ENCODE measurements at places on chromosomes 2 and 18.

- no peak for DNase-seq
Measured at GRCh38 chr2:8593243-8593642, 88.6 kb upstream of the ID2 start.

- DNase-seq: no peak
Measured at GRCh38 chr2:228878138-228878537, 392.9 kb downstream of the PID1 start.

DNA sequence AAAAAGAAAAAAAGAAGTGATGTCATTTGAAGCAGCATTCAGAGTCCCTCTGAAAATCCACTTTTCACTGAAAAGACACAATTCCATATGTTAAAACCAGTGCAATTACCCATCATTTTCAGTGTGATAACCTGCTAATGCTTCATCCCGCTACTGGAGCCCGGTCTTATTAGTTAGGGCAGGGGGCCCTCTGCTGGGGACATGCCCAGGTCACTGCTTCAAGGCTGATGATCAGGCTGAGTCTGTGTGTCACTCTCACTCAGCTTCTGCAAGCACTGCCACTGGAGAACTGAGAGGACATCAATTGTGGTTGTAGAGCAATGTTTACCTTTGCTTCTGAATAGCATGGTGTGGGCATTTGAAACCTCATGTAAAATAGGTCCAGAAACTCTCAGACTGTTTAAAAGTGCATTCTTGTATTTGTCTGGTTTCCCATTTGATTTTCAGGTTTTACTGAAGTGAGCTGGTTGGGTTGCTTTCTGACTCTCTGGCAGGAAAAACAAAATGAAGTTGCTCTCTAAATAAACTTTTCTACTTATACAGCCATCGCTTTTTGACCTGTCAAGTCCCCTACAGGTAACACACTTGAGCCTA lies 49.2 kb upstream of the NXPH2 start:
- no peak for DNase-seq

DNA sequence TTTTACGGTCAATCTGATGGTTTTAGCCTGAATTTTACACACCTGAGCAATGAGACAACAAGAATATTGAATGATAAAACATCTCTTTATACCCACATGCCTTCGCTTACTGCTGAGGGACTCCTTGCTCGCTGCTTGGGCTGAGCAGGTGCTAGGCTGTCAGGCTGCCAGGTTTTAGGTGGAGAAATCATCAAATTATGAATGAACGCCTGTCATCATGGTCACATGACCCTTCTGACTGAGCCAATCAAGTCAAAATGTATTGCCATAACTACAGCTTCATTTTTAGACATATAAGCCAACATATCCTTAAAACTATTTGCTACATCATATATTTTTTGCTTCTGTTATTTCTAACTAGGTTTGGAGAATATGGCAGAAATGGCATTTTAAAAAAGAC lies 274.0 kb downstream of the LNPK start:
- DNase-seq: no peak

GRCh38 chr2:179561702-179562101 lies 297.1 kb upstream of the SESTD1 start:
- no peak for DNase-seq

- DNase-seq: no peak
Measured at GRCh38 chr2:190879474-190880377, 895 bp upstream of the GLS start.

DNA sequence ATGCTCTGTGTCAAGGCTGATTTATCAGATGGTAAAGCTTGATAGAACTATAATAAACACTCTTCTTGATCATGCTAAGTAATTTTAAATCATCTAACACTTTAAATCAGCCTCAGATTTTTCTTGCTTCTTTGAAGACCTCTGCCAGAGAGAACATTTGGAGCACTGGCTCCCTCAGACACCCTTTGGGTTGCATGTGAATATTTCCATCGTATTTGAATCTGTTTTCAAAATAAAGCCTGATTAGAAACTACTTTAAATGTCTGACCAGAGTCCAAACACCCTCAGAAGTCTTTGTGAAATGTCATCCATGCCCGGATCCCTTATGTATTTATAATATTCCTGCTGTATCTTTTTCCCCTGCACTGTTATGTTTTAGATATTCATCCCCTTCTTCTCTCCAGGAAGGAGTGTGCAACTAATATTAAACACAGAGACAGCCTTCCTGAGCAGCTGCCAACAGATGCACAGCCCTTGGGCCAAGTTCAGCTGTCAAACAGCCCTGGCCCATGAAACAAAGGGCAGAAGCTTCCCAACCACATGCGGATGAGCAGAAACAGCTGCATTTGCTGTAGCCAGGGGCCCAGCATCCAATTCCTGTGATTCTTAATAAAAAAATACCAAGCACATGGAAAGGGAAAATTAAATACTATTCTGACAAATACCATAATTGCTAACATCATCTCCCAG lies 46.5 kb downstream of the DPP10 start:
- no peak for DNase-seq

- DNase-seq: no peak
Measured at GRCh38 chr2:197904446-197904845, 100.1 kb downstream of the PLCL1 start.

DNA sequence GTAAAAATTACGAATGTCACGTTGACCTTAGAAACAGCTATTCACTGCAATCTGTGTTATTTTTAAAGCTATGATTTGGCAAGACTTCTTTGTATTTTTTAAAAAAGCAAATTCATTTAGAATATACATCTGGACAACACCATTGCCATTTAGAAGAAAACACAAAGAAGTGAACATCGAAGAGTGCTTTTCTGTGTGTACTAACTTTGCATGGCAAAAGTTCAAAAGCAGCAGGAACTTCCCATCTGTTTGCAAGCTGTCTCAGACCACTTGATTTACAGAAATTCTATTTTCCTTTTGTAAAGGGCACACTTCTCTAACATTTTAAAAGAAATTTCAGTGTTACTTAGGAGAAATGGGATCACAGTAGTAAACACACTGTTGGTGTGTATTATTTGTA lies 145.9 kb downstream of the CALCRL start:
- no peak for DNase-seq

GRCh38 chr2:53505826-53506225 lies 261.8 kb upstream of the CHAC2 start:
- DNase-seq: no peak

DNA sequence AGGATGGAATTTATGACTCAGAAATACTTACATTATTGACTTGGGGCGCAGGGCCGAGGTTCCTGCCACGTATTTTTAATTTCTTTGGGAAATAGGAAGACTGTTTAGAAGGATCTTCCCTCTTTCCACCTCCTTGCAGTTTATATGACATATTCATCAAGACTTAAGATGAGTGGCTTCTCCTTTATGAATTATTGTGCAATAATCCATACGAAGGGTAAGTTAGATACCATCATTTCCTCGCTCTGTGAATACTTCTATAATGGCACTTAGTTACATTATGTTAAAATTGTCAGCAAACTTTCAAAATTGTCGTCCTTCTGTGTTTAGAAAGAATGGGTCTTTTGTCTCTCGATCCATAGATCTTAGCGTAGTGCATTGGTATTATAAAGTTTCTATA lies 328.8 kb upstream of the UBE2E3 start:
- DNase-seq: no peak

- no peak for DNase-seq
Measured at GRCh38 chr2:144509879-144510221, 10.1 kb downstream of the ZEB2 start.

GRCh38 chr18:10322435-10322834 lies 132.0 kb upstream of the APCDD1 start:
- DNase-seq: no peak

DNA sequence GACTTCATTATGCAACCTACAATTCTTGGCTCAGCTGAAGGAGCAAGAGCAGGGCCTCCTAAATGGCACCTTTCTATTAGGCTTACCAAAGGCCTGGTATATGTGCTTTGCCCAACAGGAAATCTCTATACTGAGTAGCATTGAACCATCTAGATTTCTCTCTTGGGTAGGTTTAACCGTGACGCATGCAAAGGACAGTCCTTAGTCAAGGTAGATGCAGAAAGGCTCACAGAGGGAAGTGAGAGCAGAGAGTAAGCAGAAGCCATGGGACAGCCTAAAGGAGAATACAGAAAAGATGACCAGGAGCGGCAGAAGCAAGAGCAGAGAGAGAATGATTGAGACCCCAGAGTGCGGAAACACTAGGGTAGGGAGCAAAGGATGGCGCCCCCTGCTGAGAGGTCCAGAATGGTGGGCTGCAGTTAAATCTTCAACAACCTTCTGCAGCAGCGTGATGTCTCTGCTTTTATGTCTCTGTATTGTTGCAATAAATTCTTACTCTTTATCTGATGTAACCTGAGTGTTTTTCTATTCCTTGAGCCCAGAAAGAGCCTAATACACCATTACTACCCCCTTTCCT lies 4.7 kb upstream of the OSBPL1A start:
- no peak for DNase-seq

DNA sequence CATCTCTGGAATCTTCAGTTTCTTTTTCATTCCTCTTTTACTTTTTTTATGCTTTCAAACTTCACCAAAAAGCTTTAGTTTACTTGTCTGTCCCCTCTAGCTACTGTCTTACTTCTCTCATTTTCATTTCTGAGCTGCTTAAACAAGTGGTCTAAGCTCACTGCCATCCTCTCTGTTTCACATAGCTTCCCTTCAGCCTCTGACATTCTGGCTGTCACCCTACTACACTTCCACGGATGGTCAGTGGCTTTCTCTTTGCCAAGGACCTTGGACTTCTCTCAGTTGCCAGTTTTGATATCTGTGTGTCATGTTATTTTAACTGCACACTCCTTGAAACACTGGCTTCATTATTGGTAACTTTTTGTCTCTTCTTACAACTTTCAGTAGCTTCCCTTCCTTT lies 176.1 kb downstream of the IKZF2 start:
- DNase-seq: no peak

GRCh38 chr2:24336811-24337210 lies 23.5 kb downstream of the ITSN2 start:
- DNase-seq: no peak

DNA sequence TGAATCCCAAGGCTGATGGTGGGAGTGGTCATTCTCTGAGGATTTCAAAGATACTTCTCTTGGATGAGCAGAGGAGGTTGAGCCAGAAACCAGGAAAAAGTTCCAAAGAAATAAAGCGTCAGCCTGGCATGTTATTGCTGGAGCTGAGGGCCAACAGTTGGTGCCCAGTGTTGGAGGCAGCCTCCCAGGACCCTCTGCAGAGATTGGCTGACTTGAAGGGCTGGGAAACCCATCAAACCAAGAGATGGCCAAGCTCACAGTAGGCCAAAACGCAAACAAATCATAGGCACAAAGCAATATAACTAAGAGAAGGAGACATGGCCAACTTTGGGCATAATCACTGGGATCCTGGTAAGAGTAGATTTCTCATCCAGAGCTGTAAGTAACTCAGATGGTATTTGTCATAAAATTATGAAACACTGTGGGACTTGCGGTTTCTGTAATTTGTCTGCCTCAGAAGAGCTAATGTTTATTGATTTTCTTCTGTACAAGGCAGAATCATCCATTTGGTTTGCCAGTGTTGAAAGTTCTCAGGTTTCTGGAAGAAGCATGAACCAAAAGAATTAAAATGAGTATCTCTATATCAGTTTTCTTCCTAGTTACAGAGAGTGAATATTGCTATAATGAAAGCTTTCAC lies 108.3 kb downstream of the ATL2 start:
- peak; percentile 52 for DNase-seq

GRCh38 chr2:222577341-222577740 lies 78.6 kb downstream of the FARSB start:
- DNase-seq: no peak

DNA sequence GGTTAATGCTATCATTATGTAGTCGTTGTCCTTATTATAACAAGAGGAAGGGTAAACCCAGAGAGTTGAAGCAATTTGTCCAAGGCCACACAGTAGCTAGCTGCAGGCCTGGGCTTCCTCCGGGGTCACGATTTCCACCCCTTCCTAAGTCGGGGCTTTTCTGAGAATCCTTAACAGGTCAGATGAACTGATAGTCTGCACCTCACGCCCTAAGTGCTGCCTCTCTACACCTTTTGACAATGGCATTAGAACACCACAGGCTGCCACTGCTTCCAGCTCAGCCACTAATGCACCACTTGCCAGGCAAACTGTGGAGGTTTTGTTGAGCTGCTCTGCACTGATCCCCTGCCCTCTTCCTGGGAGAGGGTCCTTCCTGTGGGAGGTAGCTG lies 37.7 kb downstream of the FOSL2 start:
- no peak for DNase-seq

GRCh38 chr2:158134055-158134454 lies 32.4 kb downstream of the UPP2 start:
- no peak for DNase-seq

GRCh38 chr2:68234405-68234804 lies 17.9 kb downstream of the PPP3R1 start:
- DNase-seq: no peak

GRCh38 chr2:187917535-187917934 lies 363.3 kb upstream of the TFPI start:
- DNase-seq: no peak

DNA sequence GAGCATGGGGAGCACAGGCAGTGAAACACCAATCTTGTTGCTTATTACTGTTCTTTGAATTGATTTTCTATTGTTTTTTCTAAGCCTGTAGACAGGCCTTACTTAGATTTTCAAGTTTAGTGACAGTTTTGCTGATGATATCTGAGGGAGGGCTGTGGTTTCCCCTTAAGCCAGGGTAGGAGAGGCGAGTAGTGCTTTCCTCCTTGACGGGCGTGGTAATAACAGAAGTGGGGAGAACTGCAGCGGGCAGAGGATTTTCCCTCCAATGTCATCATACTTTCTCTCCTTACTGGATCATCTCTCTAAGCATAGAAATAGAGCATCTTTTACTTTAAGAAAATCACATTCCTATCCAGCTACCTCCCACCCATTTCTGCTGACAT lies 314.4 kb downstream of the ALK start:
- DNase-seq: no peak

- DNase-seq: no peak
Measured at GRCh38 chr2:95039363-95039762, 13.9 kb downstream of the MAL start.

GRCh38 chr18:48409591-48410094 lies 460 bp upstream of the ZBTB7C start:
- DNase-seq: no peak

GRCh38 chr2:219675221-219675620 lies 47.8 kb downstream of the SLC4A3 start:
- DNase-seq: no peak

GRCh38 chr2:215060861-215061536 lies 77.4 kb downstream of the ABCA12 start:
- no peak for DNase-seq

- DNase-seq: no peak
Measured at GRCh38 chr2:212027681-212028628, 510.6 kb downstream of the ERBB4 start.

DNA sequence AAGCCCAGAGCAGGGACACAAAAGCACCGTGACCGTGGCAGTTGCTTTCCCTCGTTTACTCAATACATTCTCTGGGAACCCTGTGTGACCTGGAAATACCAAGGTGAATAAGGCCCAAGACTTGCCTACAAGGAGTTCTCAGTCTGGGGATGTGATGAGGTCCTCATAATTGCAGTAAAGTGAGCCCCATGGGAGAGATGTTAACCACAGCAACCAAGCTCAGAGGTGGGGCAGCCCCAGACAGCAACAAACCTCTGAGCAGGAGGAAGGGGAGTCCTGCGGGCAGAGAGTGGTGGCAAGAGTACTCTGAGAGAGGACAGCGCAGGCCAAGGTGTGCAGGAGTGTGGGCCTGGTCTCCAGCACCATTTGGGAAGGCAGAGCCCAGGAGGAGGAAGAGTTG lies 91.6 kb downstream of the TTC32 start:
- no peak for DNase-seq

GRCh38 chr2:43068631-43069517 lies 157.5 kb downstream of the ZFP36L2 start:
- DNase-seq: no peak

- no peak for DNase-seq
Measured at GRCh38 chr2:101722864-101723263, 25.4 kb downstream of the MAP4K4 start.

- no peak for DNase-seq
Measured at GRCh38 chr18:77197073-77197472, 52.6 kb upstream of the GALR1 start.
